Tongue (tissue), 3 donors: ENCODE measurements at places on chromosomes 12 and 14. TPM values are rescaled to one million over a fixed set of nuclear protein-coding genes. Genes with fewer than 3 reads are reported as not detected.

GRCh38 chr14:100236881-100237280 is 2.1 kb upstream of the YY1 start:
- DNase-seq: no peak

TBX5 gene
- total RNA-seq: not detected

DNA sequence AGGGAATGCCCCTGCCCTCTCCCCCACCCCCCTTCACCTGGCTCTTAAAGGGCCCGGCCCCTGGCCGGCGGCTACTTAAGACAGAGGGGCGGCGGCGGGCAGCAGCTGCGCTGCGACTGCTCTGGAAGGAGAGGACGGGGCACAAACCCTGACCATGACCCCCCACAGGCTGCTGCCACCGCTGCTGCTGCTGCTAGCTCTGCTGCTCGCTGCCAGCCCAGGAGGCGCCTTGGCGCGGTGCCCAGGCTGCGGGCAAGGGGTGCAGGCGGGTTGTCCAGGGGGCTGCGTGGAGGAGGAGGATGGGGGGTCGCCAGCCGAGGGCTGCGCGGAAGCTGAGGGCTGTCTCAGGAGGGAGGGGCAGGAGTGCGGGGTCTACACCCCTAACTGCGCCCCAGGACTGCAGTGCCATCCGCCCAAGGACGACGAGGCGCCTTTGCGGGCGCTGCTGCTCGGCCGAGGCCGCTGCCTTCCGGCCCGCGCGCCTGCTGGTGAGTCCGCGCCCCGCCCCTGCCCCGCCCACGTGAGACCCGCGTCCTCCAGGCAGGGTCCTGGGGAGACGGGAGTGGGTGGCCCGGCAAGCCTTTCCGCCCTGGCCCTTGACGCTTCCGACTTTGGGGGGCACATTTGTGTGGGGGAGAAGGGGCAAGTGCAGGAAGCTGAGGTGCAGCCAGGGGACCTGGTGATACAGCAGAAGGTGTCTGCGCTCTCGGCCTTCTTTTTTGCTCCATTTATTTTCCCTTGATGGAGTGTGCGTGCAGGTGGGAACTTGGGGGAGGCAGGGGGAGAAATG is at the start of gene IGFBP6:
IGFBP6 (plus strand) TSS at position 104 of the 790 bp plus-strand sequence; CDS start at position 155, 51 bp downstream.
- DNase-seq: peak; percentile 77

DNA sequence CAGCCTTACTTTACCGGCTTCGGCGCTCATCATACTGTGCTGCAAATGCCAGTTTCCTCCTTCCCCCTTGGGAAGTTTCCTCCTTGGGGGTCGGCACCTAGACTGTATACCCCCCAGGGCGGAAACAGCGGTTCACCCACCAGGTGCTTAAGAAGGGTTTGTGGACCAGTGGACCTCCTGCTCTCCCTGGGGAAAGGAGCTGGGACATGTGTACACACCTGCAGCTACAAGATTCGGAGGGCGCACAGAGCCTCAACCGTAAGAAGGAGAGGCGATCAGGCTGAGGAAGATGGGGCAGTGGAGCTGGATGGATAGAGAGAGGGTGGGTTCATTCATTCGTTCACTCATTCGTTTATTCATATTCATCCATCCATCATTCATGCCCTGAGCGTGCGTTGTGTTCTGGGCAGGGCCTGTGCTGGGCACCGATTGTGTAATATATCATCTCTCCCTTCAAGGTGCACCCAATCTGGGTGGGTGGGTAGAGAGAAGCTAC is 717 bp upstream of the ZNF839 start:
- no peak for DNase-seq

DNA sequence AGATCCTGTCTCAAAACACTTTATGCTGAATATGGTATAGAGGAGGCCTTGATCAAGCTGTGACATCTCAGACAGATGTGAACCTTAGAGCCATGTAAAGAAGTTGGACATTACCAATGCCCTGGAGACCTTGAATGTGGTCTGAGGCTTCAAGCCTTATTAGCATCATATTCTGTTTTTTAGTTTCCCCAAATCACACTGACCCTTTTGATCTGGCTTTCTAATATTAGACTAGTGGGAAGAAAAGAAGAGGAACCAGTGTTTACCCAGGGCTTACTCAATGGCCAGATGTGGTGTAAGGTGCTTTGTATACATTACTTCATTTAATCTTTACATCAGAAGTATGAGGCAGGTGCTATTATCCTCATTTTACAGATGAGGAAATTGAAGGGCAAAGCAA is 10.6 kb upstream of the TBPL2 start:
- no peak for DNase-seq

- no peak for DNase-seq
These were observed 91.9 kb downstream of the DICER1 start for GRCh38 chr14:95065411-95065810.
